Astrocyte (in vitro differentiated cells and primary cell): ENCODE measurements at places on chromosomes 11 and 22.

DNA sequence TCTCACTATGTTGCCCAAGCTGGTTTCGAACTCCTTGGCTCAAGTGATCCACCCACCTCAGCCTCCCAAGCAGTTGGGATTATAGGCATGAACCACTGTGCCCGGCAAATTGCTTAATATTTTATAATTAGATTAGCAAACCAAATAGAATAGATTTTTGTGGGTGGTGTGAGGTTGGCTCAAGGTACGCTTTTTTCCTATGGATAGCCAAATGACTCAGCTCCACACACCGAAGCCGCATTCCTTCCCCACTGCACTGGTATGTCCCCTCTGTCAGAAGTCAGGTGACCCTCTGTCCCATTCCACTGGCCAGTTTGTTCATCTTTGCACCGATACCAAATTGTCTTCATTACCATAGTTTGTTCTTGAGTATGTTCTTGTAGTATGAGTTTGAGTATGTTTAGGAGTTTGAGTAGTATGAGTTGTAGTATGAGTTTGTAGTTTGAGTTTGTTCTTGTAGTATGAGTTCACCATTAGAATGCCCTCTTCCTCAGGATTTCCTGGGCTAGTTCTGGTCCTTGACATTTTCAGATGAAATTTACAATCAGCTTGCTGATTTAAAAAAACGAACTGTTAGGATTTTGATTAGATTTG is 19.4 kb downstream of the SUSD2 start:
- no peak overlapping the region for H3K4me3 ChIP-seq
- peaks cover 8% of the 10 kb centered on the region for H3K4me1 ChIP-seq
- H3K27ac ChIP-seq = no peak overlapping the region
- no peaks in the 10 kb centered on the region for H3K36me3 ChIP-seq
- H3K27me3 ChIP-seq = no peaks in the 10 kb centered on the region
- peak; percentile 92 for DNase-seq

DNA sequence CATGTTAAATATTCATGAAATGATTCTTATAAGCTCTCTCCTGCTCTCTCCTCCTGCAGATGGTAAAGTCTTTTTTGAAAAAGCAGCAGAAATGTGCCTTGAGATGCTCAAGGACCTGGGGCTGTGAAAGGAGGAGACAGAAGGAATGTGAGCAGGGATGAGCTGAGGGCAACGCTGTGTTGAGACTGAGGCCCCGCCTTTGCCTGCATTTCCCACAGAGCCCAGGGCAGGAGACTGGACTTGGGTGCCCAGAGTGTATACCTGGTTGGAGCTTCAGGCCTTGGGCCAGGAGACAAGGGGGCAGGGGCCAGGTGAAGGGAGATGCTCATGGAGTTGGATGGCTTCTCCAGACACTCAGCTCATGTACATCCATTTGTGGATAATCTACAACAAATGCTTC is 39.2 kb downstream of the CEP164 start:
- H3K27ac ChIP-seq = no peak overlapping the region
- DNase-seq = no peak
- peaks cover 39% of the 10 kb centered on the region for H3K36me3 ChIP-seq
- no peaks in the 10 kb centered on the region for H3K27me3 ChIP-seq

DNA sequence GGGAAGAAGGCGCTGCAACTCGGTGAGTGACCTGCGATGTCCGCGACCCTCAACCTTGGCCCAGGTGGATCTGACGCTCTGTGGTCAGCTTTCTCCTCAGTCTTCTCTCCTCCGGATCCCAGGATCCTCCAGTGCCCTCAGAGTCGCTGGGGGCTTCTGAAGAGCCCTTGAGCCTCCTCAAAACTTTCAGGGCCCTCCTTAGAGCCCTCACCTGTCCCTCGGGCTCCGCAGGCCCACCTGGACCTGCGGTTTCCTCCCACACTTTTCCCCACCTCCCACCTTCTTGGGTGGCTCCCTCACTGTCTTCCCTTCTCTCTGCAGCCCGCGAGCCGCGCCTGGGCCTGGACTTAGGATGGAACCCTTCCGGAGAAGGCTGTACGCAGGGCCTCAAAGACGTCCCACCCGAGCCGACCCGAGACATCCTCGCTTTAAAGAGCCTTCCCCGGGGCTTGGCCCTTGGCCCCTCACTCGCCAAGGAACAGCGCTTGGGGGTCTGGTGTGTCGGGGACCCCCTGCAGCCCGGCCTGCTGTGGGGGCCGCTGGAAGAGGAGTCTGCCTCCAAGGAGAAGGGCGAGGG is 335 bp downstream of the ZNF408 start:
- no peaks in the 10 kb centered on the region for H3K27me3 ChIP-seq
- H3K4me1 ChIP-seq = peaks cover 34% of the 10 kb centered on the region
- peak overlapping the region; percentile 97 for H3K4me3 ChIP-seq
- peaks cover 26% of the 10 kb centered on the region for H3K36me3 ChIP-seq
- peak overlapping the region; percentile 98 for H3K27ac ChIP-seq

DNA sequence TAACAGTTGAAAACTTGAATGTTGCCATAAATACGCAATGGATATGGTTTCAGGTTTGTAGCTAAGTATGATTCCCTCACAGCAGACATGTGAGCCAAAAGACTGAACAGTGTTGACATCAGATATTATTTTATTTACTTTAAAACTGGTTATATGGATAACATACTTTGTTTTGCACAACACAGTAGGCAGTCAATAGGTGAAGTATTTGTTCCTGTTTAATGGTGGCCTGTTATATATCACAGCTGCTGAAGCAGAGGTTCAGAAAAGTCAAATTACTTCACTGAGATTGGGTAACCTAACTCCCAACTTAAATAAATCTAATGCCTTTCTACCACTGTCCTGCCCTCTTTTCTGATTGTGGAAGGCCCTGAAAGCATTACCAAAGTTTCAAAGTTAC is 44.6 kb downstream of the YAP1 start:
- peaks cover 14% of the 10 kb centered on the region for H3K4me1 ChIP-seq
- DNase-seq = no peak
- H3K4me3 ChIP-seq = no peak overlapping the region
- H3K27me3 ChIP-seq = no peaks in the 10 kb centered on the region

GRCh38 chr11:48013269-48013901 is 33.0 kb downstream of the PTPRJ start:
- H3K4me1 ChIP-seq = peaks cover 16% of the 10 kb centered on the region
- DNase-seq = no peak
- no peaks in the 10 kb centered on the region for H3K36me3 ChIP-seq
- no peaks in the 10 kb centered on the region for H3K27me3 ChIP-seq

DNA sequence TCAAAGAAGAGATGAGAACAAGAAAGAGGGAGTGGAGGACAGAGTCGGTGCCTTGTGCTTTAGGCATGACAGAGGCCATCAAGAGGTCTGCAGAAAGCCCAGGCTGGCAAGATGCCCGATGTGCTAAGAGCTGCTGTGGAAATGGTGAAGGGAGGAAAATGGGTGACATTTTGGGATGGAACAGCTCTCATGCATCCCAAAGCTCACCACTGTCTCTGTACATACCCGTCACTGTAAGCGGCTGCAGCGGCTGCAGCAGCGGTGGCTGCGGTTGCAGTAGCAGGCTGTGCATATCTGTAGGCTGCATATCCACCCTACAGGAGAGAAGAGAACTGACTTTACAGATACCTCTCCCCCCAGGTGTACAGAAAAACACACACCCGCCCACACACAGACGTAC is 28.6 kb downstream of the APOL5 start:
- no peaks in the 10 kb centered on the region for H3K27me3 ChIP-seq
- no peak overlapping the region for H3K4me3 ChIP-seq
- no peak for DNase-seq
- peaks cover 23% of the 10 kb centered on the region for H3K36me3 ChIP-seq

- no peak overlapping the region for H3K4me3 ChIP-seq
- H3K4me1 ChIP-seq = no peaks in the 10 kb centered on the region
- DNase-seq = no peak
- peaks cover 2% of the 10 kb centered on the region for H3K27me3 ChIP-seq
- H3K36me3 ChIP-seq = no peaks in the 10 kb centered on the region
- no peak overlapping the region for H3K27ac ChIP-seq
Observed at GRCh38 chr11:119627286-119627685, 101.7 kb downstream of the NECTIN1 start.

GRCh38 chr22:29217827-29218757 is 12.4 kb downstream of the EMID1 start:
- no peak overlapping the region for H3K27ac ChIP-seq
- H3K36me3 ChIP-seq = no peaks in the 10 kb centered on the region
- no peak overlapping the region for H3K4me3 ChIP-seq
- H3K27me3 ChIP-seq = no peaks in the 10 kb centered on the region
- DNase-seq = no peak

GRCh38 chr11:127390465-127390864 is 389.9 kb upstream of the KIRREL3 start:
- H3K4me1 ChIP-seq = no peaks in the 10 kb centered on the region
- no peaks in the 10 kb centered on the region for H3K27me3 ChIP-seq
- no peaks in the 10 kb centered on the region for H3K36me3 ChIP-seq
- H3K27ac ChIP-seq = no peak overlapping the region
- no peak overlapping the region for H3K4me3 ChIP-seq

- no peaks in the 10 kb centered on the region for H3K27me3 ChIP-seq
- no peak overlapping the region for H3K4me3 ChIP-seq
- DNase-seq = peak; percentile 18
Observed at GRCh38 chr22:46748908-46749675, 11.0 kb upstream of the CERK start.

DNA sequence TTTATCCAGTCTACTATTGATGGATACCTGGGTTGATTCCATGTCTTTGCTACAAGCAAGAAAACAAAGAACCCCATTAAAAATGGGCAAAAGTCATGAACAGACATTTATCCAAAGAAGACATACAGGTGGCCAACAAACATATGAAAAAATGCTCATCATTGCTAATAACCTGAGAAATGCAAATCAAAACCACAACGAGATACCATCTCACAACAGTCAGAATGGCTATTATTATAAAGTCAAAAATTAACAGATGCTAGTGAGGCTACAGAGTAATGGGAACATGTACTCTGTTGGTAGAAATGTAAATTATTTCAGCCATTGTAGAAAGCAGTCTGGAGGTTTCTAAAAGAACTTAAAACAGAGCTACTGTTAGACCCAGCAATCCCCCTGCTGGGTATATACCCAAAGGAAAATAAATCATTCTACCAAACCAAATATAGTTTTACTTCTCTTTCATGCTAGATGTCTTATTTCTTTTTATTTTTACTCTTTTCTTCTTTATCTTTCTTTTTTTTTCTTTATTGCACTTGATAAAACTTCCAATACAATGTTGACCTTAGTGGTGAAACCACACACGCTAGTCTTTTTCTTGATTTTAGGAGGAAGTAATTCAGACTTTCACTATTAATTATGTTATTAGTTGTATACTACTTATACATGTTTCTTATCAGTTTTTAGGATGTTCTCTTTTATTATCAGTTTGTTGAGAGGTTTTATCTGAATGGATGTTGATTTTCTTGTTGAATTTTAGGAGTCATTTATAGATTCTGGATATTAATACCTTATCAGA is 14.3 kb downstream of the TRIM22 start:
- H3K4me3 ChIP-seq = no peak overlapping the region
- H3K4me1 ChIP-seq = no peaks in the 10 kb centered on the region
- DNase-seq = no peak
- H3K27me3 ChIP-seq = no peaks in the 10 kb centered on the region
- no peak overlapping the region for H3K27ac ChIP-seq

GRCh38 chr22:26953012-26953883 is 295.9 kb downstream of the MIAT start:
- no peaks in the 10 kb centered on the region for H3K4me1 ChIP-seq
- no peaks in the 10 kb centered on the region for H3K36me3 ChIP-seq
- H3K27ac ChIP-seq = no peak overlapping the region
- no peak for DNase-seq
- H3K27me3 ChIP-seq = peaks cover 46% of the 10 kb centered on the region
